ENCODE measurements at places on chromosomes 7 and 10. TPM values are rescaled to one million over a fixed set of nuclear protein-coding genes. Genes with fewer than 3 reads are reported as not detected.
A peak's percentile ranks its signal among the peaks of the same experiment; 100 is the strongest.

GRCh38 chr10:49141541-49142332 is 7.9 kb upstream of the FAM170B start:
- no peaks in the 10 kb centered on the region for H3K27me3 ChIP-seq
- no peak overlapping the region for H3K27ac ChIP-seq
- no peak overlapping the region for H3K4me3 ChIP-seq
- DNase-seq, result no peak
- H3K4me1 ChIP-seq, result peaks cover 42% of the 10 kb centered on the region
- no peaks in the 10 kb centered on the region for H3K36me3 ChIP-seq

Gene ZNF107
- 21.4 TPM for total RNA-seq

- H3K36me3 ChIP-seq, result no peaks in the 10 kb centered on the region
- peaks cover 27% of the 10 kb centered on the region for H3K4me1 ChIP-seq
- no peak overlapping the region for H3K27ac ChIP-seq
- H3K4me3 ChIP-seq, result no peak overlapping the region
- H3K27me3 ChIP-seq, result no peaks in the 10 kb centered on the region
Observed at GRCh38 chr10:75355706-75356105, 45.9 kb downstream of the ZNF503 start.

DNA sequence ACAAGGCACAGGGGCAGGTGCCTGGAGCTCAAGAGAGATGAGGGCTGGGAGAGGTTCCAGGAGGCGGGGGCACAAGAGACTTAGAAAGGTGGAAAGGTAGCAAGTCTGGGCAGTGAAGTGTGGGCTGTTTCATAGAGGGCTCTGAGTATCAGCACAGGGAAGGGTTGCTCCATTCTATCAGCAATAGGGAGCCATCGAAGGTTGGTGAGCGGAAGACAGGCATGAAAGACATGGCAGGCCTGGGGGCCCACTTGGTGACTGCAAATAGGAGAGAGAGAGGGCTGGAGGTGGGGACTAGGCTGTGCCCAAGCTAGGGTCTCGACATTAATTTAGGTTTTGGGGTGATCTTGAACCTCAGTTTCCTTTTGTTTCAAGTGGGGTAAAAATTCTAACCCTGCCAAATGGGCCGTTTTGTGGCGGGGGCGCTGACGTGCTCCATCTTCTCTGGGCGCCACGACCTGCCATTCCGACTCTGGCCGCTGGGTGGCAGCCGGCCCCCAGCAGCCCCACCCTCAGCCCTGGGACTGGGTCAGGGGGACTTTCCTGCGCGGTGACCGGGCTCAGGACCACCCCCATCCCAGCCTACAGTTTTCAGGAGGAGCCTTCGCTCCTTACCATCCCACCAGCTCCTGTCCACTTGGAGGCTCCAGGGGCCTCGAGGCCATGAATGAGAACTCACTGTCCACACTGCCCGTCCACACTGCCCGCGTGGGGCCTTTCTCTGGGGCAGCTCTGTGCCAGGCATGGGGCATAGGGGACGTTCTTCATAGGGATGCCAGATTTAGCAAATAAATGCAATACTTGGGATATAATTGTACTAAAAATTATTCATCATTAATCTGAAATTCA is 37.2 kb upstream of the PCBD1 start:
- H3K4me1 ChIP-seq, result no peaks in the 10 kb centered on the region
- H3K36me3 ChIP-seq, result no peaks in the 10 kb centered on the region
- peak; percentile 45 for DNase-seq
- no peaks in the 10 kb centered on the region for H3K27me3 ChIP-seq
- H3K4me3 ChIP-seq, result no peak overlapping the region
- no peak overlapping the region for H3K27ac ChIP-seq

DNA sequence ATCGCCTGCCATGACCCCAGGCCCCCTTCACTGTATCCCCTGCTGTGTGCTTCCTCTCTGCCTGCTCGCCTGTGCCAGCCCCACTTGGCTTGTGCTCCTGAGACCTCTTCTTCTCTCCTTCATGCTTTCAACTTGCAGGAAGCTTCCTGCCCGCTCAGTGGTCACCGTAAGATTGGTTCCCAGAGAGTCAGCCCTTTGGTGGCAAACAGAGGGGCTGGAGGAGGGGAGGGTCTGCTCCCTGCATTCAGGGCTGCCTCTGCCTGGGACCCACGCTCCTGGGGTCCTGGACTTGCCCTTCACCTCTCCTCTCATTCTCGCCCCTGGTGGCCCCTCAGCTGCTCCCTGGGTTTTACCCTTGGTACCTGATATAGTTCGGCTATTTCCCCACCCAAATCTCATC is 45.8 kb upstream of the ZNF32 start:
- no peak overlapping the region for H3K27ac ChIP-seq
- no peaks in the 10 kb centered on the region for H3K4me1 ChIP-seq
- no peaks in the 10 kb centered on the region for H3K27me3 ChIP-seq
- H3K36me3 ChIP-seq, result no peaks in the 10 kb centered on the region
- no peak overlapping the region for H3K4me3 ChIP-seq
